Camera-type eye (tissue), 1 donor: ENCODE measurements at places on chromosomes 7 and 10. TPM values are rescaled to one million over a fixed set of nuclear protein-coding genes. Genes with fewer than 3 reads are reported as not detected.

OPALIN gene
- total RNA-seq = not detected

FEZF1 gene
- 0.27 TPM for total RNA-seq

DIP2C gene
- total RNA-seq = 39.2 TPM

AZGP1 gene
- 15.0 TPM for total RNA-seq

HTR5A gene
- 0.22 TPM for total RNA-seq

CTAGE8 gene
- 1.0 TPM for total RNA-seq

AGR2 gene
- total RNA-seq = 17.9 TPM

RAMP3 gene
- 18.1 TPM for total RNA-seq

PAPOLB gene
- total RNA-seq = 1.5 TPM

ZCCHC24 gene
- 17.9 TPM for total RNA-seq

PDGFA gene
- total RNA-seq = 18.0 TPM

ELFN1 gene
- 21.5 TPM for total RNA-seq

AGFG2 gene
- total RNA-seq = 7.5 TPM

EGR2 gene
- 2.3 TPM for total RNA-seq

SLC13A4 gene
- total RNA-seq = 0.60 TPM

PPP1R17 gene
- total RNA-seq = 0.33 TPM

ACBD7 gene
- total RNA-seq = 9.8 TPM

TMEM176B gene
- total RNA-seq = 30.5 TPM

OR2A25 gene
- not detected for total RNA-seq

H2BK1 gene
- total RNA-seq = not detected

MKX gene
- 13.1 TPM for total RNA-seq

CHAT gene
- 1.8 TPM for total RNA-seq

CDH23 gene
- total RNA-seq = 75.4 TPM

ZCWPW1 gene
- 2.9 TPM for total RNA-seq

PDZD7 gene
- 2.1 TPM for total RNA-seq

PRRT4 gene
- 6.8 TPM for total RNA-seq

ZNF365 gene
- 2.9 TPM for total RNA-seq

ELMO1 gene
- 58.2 TPM for total RNA-seq

NXPH1 gene
- total RNA-seq = 1.6 TPM

CYP26C1 gene
- total RNA-seq = 0.38 TPM

GLI3 gene
- total RNA-seq = 30.2 TPM

ZNF503 gene
- total RNA-seq = 13.6 TPM

PNLIPRP3 gene
- total RNA-seq = not detected

HPSE2 gene
- 0.33 TPM for total RNA-seq

ODAD2 gene
- total RNA-seq = 3.2 TPM

FAM24B gene
- total RNA-seq = 5.3 TPM

AOC1 gene
- total RNA-seq = not detected

OR6B1 gene
- not detected for total RNA-seq

FAM3C gene
- total RNA-seq = 98.3 TPM

RSU1 gene
- 35.7 TPM for total RNA-seq

HMX2 gene
- not detected for total RNA-seq

PLA2G12B gene
- not detected for total RNA-seq

ITGB8 gene
- 148 TPM for total RNA-seq

CRHR2 gene
- total RNA-seq = 0.60 TPM

KCP gene
- 1.9 TPM for total RNA-seq

TCF7L2 gene
- total RNA-seq = 21.1 TPM

KDM7A gene
- total RNA-seq = 31.1 TPM

OSBPL3 gene
- total RNA-seq = 11.1 TPM
